ENCODE measurements at places on chromosomes 16 and 17. TPM values are rescaled to one million over a fixed set of nuclear protein-coding genes. Genes with fewer than 3 reads are reported as not detected.

Gene SLC13A2
- polyA plus RNA-seq = not detected

- no peak for DNase-seq
Observed at GRCh38 chr16:85474621-85475217, 138.4 kb upstream of the GSE1 start.

DNA sequence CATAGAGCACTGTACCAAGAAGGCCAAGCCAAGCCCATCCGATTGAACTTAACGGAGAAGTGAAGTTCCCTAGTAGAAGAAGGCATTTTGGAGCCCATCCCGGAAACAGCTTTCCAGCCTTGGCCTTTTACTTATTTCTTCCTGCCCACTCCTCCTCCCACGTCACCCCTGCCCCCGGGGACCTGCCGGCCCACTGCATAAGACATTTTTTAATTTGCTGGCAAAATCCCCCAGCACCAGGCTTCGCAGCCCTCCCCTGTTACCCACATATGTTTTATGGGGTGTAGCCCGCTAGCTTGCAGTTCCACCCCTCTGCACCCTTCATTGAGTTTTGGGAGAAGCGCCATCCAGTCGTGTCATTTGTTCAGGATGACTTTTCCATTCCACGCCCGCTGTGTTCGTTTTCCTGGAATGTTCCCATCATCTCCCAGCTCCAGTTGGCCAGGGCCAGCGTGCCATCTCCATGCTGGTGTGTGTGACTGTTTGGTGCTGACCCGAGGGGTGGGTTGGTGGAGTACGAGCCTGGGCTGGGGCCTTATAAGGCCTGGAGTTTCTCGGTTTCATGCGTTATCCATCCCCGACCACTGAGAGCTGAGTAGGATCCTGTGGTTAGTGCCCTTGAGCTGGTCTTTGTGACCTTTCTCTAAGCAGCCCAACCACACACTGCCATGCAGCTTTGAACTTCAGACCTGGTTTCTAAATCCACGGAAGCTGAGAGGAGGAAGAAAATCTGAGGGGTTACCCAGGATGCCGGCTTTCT, 20.0 kb upstream of the TBX2 start:
- no peak for DNase-seq

GRCh38 chr17:7184091-7184488, 4.9 kb upstream of the ASGR1 start:
- no peak for DNase-seq

Gene GGT6
- 0.15 TPM for polyA plus RNA-seq

DNA sequence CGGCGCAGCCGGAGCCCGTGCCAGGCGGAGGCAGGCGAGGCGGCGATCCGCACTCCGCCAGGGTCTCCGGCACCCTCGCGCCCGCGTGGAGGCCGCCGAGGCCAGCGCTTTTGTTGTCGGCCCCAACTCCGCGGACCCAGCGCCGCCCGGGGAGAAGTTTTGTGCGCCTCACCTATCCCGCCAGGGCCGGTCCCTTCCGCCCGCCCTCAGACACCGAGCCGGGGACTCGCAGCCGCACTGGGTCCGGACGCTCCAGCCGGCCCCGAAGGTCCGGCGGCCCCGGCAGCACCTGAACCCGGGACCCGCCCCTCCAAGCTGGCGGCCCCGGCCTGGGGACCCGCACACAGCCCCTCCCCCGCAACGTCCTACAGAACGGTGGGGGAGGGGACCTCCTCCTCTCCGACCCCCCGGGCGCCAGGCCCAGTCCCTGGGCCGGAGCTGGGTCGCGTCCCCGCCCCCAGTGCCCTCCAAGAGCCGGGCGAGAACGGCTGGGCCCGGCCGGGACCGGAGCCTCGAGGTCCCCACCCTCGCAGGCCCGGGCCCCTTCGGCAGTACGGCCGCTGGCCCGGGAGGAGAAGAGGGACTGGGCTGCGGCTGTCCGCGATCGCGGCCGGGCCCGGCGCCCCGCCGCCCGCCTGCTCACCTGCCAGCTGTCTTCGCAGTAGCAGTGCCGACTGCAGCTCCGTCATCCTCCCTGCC, 698 bp downstream of the UBE2G1 start:
- peak; percentile 53 for DNase-seq

- DNase-seq = no peak
Observed at GRCh38 chr17:3809135-3809534, 8.1 kb upstream of the ITGAE start.

Gene BRCA1
- polyA plus RNA-seq = 9.6 TPM

DNA sequence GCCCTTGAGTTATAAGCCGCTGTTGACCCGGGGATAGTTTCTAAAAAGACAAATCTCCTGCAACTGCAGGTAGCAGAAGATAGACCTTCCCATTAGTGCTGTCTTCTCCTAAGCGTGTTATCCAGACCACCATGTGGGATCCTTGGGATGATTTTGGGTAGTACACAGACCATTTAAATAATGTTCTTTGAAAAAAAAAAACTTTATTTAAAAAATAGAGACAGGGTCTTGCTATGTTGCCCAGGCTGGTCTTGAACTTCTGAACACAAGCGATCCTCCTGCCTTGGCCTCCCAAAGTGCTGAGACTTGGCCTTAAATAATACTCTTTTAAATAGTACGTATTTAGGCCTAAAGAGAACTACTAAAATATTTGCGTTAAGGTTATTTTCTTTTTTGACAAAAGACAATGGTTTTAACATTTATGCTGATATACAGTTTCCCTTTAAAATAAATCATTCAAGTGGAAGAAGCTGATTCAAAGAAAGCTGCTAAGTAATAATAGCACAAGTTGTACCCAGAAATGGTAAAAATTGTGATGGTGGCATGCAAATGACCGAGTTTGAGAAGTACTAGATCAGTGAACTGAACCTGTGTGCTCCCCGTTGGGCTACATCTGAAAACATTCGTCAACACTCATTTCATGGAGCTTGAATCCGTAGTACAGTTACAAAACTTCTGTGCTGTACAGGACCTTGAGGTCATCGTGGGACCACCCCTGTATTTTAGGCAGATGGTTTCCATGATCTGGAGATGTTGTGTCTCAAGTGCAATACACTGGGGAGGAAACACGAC, 24.0 kb downstream of the SMARCE1 start:
- no peak for DNase-seq

Gene TLCD3B
- polyA plus RNA-seq = 1.6 TPM

Gene YBX2
- 3.6 TPM for polyA plus RNA-seq

Measured in hindlimb muscle (tissue), 1 donor.